Activated naive CD4-positive, alpha-beta T cell (primary cell): ENCODE measurements at places on chromosomes 11 and 22.

DNA sequence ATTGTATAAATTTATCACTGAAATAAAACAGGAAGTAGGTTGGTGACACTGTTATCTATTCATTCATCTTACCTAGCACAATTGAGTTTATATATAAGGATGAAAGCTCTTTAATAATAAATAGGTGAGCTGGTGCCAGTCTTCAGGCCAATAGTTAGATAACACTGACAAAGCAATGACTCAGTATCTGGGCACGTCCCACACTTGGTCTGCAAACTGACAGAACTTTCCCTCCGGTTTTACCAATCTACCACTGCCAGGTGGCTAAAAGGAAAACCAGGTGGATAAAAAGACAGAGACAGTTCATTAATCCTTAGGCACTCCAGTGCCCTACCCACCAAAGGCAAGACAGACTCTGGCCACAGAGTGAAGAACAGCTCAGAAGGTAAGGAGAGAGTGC lies 17.6 kb downstream of the DDB1 start:
- DNase-seq: no peak

DNA sequence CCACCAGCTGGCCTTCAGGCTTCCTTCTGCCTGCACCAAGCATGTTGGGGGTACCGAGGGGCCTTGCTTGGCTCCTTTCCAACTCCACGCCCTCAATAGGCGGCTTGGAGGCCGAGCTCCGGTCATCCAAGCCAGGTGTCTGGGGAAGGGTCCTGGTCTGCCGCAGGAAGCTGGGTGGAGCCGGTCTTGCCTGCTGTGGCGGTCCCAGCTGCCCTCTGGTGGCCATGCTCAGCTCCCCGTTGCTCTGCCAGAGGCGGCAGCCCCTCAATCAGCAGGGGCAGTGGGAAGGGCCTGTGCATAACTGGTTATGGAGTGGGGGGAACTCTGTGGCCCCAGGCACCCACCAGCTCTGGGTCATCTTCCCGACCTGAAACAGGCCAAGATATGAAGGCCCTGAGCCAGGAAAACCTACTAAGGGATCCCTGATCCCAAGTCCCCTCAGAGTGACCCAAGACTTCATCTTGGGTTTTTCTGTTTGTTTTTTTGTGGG lies 3.2 kb downstream of the ARVCF start:
- peak; percentile 21 for DNase-seq

GRCh38 chr11:131307506-131307905 lies 62.9 kb upstream of the NTM start:
- DNase-seq: no peak

- DNase-seq: no peak
Observed at GRCh38 chr22:28899199-28899853, 16.0 kb downstream of the ZNRF3 start.

DNA sequence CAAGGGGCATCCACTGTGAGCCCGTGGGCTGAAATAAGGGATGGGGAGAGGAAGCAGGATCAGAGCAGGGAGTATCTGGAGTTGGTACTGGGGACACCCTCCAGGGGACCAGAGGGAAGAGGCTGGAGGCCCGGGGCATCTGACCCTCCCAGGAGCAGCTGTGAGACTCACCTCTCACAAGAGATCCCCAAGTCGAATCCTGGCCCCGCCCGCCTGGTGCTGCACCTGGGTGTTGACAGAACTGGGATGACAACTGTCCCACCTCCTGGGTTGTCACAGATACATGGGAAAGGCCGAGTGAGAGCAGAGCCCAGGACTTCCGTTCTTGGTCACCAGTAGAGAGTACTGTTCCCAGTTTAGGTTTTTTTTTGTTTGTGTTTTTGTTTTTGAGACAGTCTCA lies 78.9 kb downstream of the CELSR1 start:
- no peak for DNase-seq

DNA sequence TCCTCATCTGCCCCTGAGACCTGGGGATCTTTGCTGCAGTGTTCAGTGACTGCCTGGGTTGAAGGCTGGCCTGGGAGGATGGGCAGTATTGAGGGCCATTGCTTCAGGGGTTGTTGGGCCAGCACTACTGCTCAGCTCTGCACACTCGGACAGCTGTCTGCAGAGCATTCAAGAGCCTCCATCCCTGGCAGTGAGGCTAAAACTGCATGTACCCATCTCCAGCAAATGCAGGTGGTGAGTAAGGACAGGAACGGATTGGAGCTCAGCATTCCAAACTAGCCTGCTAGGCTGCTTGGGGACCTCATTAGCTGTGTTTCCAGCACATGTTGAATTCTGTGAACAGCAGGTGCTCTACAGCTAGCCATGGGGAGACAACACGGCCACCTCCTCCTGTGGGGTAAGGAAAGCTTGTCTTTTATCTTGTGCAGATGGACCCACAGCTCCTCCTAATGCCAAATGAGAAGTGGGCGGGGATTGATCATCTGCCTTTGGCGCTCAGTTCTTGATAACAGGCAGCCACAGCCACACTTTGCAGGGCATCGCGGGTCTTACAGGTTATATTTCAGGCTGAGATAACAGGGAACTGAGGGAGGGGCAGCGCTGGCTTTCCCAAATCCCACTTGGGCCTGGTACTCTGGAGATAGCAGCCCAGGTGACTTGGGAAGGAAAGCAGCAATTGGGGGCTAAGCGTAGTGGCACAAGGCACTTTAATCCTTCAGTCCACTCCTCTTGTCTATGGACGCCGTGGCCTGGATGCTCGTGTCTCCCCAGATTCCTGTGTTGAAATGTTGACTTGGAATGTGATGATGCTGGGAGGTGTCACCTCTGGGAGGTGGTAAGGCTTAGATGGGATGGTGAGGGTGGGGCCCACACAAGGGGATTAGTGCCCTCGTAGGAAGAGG lies 254.5 kb upstream of the B3GAT1 start:
- no peak for DNase-seq

GRCh38 chr11:17014833-17015626 lies 816 bp upstream of the PLEKHA7 start:
- no peak for DNase-seq

DNA sequence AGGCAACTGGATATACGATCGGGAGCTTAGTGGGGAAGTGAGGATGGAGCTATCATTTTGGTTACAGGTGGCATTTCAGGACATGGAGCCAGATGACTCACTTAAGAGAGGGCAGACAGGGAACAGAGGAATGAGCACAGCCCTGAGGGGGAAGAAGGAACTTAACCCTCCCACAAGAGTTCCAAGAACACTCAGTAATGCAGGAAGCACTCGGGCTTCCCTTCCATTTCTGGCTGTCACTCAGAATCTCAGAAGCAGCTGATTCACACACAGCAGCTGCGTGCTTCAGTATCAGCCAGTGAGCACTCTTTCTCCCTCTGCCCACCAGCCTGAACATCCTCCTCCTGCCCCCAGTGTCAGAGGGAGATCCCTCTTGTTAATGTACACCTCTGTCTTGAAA lies 34.8 kb downstream of the EFCAB6 start:
- no peak for DNase-seq

GRCh38 chr22:23060612-23061400 lies 9.5 kb upstream of the GNAZ start:
- DNase-seq: no peak

GRCh38 chr11:59201353-59201752 lies 11.4 kb downstream of the MPEG1 start:
- DNase-seq: no peak

- no peak for DNase-seq
Observed at GRCh38 chr11:43779306-43779705, 98.8 kb downstream of the HSD17B12 start.

GRCh38 chr11:9155930-9156329 lies 64.5 kb upstream of the SCUBE2 start:
- DNase-seq: no peak
